ENCODE measurements at places on chromosomes 11 and 22. TPM values are rescaled to one million over a fixed set of nuclear protein-coding genes. Genes with fewer than 3 reads are reported as not detected.

DNA sequence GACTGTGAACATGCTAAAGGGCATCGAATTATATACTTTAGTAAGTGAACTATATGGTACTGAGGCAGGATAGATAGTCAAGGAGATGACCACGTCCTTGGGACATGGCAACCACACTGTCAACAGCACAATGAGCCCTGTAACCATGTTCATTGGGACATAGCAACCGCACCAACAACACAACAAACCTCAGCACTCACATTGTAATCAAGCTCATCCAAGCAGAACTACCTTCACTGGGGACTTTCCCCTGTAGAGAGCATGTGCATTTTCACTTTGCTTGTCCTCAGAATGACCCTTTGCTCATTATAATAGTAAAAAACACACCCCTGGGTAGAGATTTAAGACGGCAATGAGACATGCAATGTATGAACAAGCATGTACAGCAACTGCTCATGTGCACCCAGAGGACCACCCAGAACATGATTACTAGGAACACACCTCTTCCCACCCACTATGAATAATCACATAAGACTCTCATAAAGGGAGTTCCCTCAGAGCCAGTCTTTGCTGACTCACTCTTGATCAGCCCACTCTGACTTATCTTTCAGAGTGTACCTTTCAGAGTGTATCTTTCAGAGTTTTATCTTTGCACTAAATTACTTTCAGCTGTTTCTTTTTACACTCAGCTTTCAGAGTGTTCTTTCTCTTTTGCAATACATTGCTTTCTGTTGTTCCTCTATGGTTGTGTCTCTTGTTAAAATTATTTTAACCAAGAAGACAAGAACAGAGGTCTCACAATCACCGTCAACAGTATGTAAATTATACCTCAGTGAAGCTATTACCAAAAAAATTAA lies 4.1 kb upstream of the PLAAT2 start:
- H3K4me3 ChIP-seq, result no peak overlapping the region
- peaks cover 37% of the 10 kb centered on the region for H3K4me1 ChIP-seq
- H3K27me3 ChIP-seq, result no peaks in the 10 kb centered on the region

GRCh38 chr22:20591660-20592310 lies 84.4 kb downstream of the MED15 start:
- peaks cover 12% of the 10 kb centered on the region for H3K4me1 ChIP-seq
- no peak overlapping the region for H3K4me3 ChIP-seq
- no peaks in the 10 kb centered on the region for H3K27me3 ChIP-seq
- no peak overlapping the region for H3K27ac ChIP-seq
- DNase-seq, result no peak

- no peaks in the 10 kb centered on the region for H3K36me3 ChIP-seq
- no peaks in the 10 kb centered on the region for H3K4me1 ChIP-seq
- DNase-seq, result no peak
- no peak overlapping the region for H3K4me3 ChIP-seq
Observed at GRCh38 chr22:30990690-30991089, 21.6 kb downstream of the TUG1 start.

DNA sequence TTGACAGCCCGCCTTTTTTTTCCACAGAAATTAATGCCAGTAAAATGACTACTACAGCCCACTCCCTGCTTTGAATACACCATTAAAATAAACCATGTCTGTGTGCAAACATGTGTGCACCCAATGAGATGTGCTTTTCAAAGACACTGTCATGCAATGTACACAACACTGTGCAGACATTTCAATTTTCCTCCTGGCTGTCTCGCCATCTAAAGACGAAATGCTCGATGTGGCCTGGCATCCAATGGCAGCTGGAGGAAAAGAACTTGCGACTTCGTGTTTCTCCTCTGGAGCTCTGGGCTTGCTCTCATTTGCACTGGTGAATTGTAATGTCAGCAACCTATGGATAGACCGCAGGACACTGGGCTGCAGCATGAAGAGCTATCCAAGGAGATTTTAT lies 147.0 kb upstream of the NAV2 start:
- H3K27ac ChIP-seq, result no peak overlapping the region
- peaks cover 8% of the 10 kb centered on the region for H3K27me3 ChIP-seq
- no peaks in the 10 kb centered on the region for H3K36me3 ChIP-seq
- no peak overlapping the region for H3K4me3 ChIP-seq
- no peak for DNase-seq
- H3K4me1 ChIP-seq, result peaks cover 4% of the 10 kb centered on the region

DNA sequence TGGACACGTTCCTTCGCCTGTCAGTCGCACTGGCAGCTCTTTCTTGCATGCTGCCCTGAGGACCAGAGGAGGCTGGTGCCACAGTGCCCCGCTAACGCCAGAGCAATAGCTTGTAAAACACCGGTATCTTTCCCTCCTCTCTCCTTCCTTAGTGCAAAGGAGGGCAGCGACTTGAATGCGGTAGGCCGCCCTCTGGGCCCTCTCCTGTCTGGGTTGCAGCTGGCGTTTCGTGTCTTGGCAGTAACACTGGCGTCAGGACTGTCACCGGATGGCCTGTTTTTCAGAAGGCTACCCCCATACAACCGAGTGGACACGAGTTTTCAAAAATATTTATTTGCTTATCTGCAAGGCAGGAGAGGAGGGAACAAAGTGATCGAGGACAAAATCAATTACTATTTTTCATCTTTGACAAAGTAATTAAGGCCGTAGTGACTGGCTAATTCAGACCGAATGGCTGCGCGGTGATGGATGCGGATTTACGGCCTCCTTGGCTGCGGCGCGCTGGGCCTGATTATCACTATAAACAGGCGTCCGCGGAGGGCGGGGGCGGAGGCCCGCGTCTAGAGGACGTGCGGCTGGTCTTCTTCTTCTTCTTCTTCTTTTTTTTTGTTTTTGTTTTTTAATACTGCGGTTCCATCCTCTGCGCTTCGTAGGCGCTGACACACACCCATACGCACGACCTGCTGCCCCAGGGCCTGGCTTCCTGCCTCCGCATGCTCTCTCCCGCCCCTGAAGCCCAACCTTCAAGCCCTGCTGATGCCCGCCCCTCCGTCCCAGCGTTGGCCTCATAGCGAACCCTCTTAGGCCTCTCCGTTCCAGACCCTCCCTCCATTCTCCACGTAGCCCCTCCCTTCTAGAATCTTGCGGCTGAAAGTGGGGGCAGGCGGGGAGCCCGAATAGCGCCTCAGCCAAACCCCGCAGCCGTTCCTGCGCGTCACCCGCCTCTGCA lies 2.9 kb upstream of the SLC6A5 start:
- H3K27me3 ChIP-seq, result peaks cover 48% of the 10 kb centered on the region
- H3K27ac ChIP-seq, result no peak overlapping the region
- H3K4me3 ChIP-seq, result no peak overlapping the region
- no peak for DNase-seq
- no peaks in the 10 kb centered on the region for H3K4me1 ChIP-seq

DNA sequence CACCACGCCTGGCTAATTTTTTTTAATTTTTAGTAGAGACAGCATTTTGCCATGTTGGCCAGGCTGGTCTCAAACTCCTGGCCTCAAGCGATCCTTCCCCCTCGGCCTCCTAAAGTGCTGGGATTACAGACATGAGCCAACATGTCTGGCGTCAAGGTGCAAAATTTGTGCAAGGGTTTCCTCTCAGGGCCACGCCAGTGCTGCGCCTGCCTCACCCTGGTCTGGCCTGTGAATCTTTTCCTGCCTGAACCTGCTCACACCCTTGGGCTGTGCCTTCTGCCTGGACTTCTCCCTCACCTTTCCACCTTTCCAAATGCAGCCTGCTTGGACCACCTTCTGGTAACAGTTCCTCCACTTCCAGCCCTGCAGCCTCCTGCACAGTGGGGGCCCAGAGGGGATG lies 43.4 kb downstream of the MCM5 start:
- no peaks in the 10 kb centered on the region for H3K36me3 ChIP-seq
- H3K4me1 ChIP-seq, result peaks cover 10% of the 10 kb centered on the region
- DNase-seq, result no peak
- H3K4me3 ChIP-seq, result no peak overlapping the region

Gene MB
- not detected for total RNA-seq

Gene RASSF10
- not detected for total RNA-seq

Gene DEPDC7
- total RNA-seq, result 2.9 TPM

Gene TIMP3
- total RNA-seq, result not detected

Gene OR52A1
- total RNA-seq, result not detected

- H3K4me3 ChIP-seq, result no peak overlapping the region
- no peaks in the 10 kb centered on the region for H3K36me3 ChIP-seq
- H3K4me1 ChIP-seq, result no peaks in the 10 kb centered on the region
- H3K27ac ChIP-seq, result no peak overlapping the region
- H3K27me3 ChIP-seq, result peaks cover 5% of the 10 kb centered on the region
Observed at GRCh38 chr22:32058656-32059260, 15.7 kb downstream of the SLC5A1 start.

GRCh38 chr11:100948936-100949335 lies 180.7 kb downstream of the PGR start:
- H3K27ac ChIP-seq, result no peak overlapping the region
- H3K27me3 ChIP-seq, result no peaks in the 10 kb centered on the region
- H3K36me3 ChIP-seq, result no peaks in the 10 kb centered on the region
- no peak for DNase-seq
- no peak overlapping the region for H3K4me3 ChIP-seq

DNA sequence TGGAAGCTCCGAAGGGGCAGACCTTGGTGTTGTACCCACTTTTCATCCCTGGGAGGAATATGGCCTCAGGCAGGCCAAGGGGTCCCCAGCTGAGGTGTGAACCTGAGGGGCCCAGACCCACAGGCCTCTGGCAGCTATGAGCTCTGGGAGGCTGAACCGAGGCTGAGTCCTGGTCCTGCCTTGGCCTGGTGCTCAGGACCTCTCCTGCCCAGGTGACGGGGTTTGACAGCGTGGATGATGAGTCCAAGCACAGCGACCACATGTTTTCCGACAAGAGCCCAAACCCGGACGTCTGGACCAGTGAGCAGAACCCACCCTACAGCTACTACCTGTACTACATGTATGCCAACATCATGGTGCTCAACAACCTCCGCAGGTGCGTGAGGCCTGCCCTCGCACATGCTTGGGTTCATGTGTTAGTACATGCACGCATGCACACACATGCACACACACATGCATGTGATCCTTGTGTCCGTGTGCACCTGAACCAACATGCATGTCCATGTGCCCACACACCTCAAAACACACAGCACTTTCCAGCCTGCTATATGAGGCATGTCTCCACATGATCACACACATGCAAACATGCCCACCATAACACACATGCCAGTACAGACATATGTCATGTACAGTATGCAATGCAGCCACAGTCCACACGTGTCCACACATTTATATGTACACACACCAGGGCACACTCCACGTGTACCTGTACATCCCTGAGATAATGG lies 40.9 kb downstream of the RNF141 start:
- no peaks in the 10 kb centered on the region for H3K4me1 ChIP-seq
- no peak overlapping the region for H3K4me3 ChIP-seq
- H3K36me3 ChIP-seq, result peaks cover 88% of the 10 kb centered on the region
- no peaks in the 10 kb centered on the region for H3K27me3 ChIP-seq
- DNase-seq, result no peak

Gene GSTP1
- total RNA-seq, result 62.8 TPM

- no peak for DNase-seq
- H3K4me3 ChIP-seq, result no peak overlapping the region
- H3K27me3 ChIP-seq, result no peaks in the 10 kb centered on the region
Observed at GRCh38 chr11:116376054-116376453, 396.7 kb downstream of the BUD13 start.

DNA sequence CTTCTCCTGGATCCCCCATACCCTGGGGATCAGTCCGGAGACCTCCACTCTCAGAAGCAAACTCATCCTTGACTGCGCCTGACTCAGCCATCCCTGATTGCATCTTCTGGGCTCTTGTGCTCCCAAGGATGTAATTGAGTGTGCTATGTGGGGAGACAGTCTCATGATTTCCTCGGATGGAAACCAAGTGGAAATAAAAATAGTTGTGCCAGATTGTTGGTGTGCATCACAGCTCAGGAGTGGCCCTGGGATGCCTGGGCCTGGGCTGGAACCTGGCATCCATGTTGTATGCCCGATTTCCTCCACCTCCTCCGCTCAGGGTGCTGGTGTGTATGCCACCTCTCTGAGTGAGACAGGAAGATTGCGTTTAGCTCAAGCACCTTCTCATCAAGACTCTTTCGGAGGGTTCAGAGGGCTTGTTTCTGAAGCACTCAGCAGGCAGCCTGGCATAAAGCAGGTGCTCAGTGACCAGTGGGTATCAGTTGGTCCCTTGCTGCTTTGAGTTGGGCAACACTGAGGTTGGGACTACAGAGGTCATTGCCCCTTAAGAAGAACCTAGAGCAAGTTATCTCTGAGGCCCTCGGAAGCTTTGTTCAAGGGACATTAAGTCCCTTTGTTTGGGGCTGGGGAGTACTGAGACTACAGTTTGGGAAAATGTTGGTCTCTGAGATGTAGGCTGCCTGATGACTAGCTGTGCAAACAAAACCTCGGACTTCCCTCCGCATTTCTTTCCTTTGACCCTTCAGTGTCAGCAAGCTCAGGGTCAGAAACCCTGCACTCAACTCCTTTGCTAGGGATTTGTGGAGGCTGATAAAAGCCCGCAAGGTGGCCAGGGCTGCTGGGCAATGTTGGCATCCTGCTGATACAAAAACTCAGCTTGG lies 24.8 kb upstream of the MICAL2 start:
- no peaks in the 10 kb centered on the region for H3K36me3 ChIP-seq
- no peak overlapping the region for H3K27ac ChIP-seq
- DNase-seq, result no peak
- no peaks in the 10 kb centered on the region for H3K27me3 ChIP-seq

DNA sequence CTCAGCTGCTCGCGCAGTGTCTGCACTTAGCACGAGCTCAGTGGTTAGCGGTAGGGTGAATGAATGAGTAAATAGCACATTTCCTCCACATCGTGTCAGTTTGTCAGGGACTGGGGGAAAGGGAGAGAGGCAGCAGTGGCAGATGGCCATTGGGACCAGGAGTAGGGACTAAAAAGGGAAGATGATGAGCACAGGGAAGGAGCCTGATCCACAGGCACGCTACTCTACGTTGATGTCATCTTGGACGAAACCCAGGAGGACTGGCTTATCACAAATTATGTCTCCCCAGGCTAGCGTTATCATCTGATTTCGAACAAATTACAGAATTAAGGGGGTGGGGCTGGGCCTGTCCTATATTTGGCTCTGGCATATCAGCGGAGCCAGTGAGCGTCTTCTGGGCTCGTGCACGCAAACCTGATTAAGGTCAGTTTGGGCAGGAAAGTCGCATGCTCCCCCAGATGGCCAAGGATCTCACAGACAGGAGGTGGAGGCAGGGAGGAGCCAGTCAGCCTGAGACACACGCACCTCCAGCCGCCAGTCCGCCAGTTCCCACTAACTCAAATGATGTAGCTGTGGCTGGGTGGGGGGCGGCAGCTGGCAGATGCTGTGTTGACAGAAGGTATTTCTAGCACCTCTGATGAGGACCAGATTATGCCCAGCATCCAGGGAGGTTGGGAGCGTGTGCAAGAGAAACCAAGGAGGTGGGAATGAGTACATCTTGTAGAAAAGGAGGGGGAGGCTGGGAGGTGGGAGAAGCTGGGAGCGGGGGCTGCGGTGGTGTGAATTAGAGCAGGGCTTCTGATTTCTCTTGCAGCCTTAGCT lies 97.4 kb upstream of the PRDM11 start:
- H3K4me3 ChIP-seq, result no peak overlapping the region
- peaks cover 9% of the 10 kb centered on the region for H3K4me1 ChIP-seq
- no peaks in the 10 kb centered on the region for H3K27me3 ChIP-seq
- H3K27ac ChIP-seq, result no peak overlapping the region

All from CD4-positive, alpha-beta T cell (primary cell).